ENCODE measurements at places on chromosomes 2 and 18. TPM values are rescaled to one million over a fixed set of nuclear protein-coding genes. Genes with fewer than 3 reads are reported as not detected.

Gene CIDEA
- total RNA-seq: 7.1 TPM

Gene INSIG2
- total RNA-seq: 17.1 TPM

Gene CD207
- total RNA-seq: not detected

DNA sequence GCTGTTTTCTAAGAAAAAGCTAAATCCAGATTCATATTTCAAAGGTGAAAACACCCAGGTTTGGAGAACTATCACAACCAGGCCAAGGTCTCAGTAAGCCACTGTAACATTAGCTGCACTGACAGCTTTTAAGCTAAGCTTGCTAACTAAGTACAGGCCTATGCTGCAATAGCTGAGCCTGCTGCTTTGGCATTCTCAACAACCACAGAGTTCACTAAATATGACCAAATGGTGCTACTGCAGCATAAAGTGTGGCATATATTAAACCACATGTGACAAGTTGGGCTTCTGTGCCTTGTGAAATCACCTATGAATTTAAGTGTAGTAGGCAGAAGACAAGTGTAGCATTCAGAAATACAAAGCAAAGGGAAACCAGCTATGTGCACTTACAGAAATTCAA, 206.7 kb downstream of the TCF4 start:
- no peak for DNase-seq

GRCh38 chr2:73984922-73985307, 205 bp downstream of the TET3 start:
- no peak for DNase-seq

DNA sequence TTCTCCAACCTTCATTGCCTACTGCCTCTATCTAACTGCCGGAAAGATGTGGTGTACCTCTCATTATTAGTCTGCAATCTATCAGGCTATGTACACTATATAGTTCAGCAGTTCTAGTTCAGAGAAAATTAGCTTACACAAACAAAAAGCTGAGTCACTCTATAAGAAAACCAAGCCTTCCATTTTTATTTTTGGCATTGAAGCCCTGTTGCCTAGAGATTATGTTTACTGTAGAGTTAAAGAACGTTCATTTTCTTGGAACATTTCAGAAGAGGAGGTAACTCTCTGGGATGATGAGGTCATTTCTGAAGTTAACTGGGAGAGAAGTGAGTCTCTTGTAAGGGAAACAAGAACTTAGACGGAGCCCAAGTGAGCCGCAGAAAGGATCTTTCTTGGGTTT, 133.5 kb downstream of the FAM124B start:
- peak; percentile 41 for DNase-seq

GRCh38 chr2:63029058-63029457, 21.6 kb upstream of the OTX1 start:
- DNase-seq: no peak

DNA sequence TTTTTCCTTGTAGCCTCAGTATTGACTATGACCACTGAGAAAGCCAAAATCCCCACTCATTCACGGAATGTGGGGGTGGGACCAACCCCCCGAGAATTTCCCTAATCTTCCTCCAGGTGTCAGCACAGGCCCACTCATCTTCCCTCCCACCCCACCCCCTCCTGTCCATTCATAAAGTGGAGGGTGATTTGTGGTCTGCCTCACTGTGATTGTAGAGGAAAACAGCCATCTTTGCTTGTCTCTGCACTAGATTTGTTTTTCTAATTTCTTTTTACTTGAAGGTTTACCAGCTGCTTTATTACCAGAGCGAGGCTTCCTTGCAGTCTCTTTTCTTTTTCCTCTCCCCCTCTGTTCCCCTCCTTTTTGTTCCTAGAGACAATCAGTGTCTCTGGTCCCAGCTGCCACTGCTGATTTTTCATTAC, 171.8 kb downstream of the ICOS start:
- no peak for DNase-seq

GRCh38 chr2:170189757-170190156, 11.8 kb downstream of the MYO3B start:
- DNase-seq: no peak

DNA sequence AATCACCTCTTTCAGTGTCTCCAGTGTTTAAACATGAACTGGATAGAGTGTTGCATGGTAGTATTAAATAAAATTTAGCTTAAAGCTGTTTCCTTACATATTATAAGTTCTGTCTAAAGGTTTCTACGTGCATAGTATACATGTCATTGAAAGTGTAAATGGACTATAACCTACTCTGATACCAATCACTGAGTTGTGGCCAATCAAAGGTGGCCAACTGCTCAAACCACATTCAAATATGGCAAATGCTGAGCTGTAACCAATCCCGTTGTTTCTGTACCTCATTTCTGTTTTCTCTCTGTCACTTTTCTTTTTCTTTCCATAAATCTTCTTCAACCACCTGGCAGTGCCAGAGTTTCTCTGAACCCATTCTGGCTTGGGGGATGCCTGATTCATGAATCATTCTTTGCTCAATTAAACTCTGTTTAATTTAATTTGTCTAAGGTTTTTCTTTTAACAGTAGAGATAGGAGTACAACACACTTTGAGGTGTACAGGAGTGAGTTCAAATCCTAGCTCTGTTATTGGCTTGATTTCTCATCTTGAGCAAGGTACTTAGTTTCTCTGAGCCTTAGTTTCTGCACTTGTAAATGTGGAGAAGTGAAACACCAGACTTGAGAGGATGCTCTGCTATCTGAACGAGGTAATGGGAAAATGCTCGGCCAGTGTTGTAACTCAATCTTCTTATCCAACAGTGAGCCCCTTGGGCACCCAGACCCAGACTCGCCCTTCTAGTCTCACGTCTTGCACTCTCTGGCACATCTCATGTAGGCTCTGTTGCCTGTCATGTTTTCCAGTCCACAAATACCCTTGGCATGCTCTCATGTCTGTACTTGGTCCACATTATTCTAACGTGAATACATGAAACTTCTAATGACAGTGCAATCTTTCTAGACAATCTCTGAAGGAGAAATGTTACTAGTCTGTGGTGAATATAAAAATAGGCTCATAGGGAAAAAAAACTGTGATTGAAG, 228.0 kb downstream of the PIK3C3 start:
- no peak for DNase-seq

GRCh38 chr2:172885996-172886395, 150.4 kb downstream of the RAPGEF4 start:
- no peak for DNase-seq

- no peak for DNase-seq
Observed at GRCh38 chr2:98698896-98699295, 32.0 kb downstream of the MGAT4A start.

DNA sequence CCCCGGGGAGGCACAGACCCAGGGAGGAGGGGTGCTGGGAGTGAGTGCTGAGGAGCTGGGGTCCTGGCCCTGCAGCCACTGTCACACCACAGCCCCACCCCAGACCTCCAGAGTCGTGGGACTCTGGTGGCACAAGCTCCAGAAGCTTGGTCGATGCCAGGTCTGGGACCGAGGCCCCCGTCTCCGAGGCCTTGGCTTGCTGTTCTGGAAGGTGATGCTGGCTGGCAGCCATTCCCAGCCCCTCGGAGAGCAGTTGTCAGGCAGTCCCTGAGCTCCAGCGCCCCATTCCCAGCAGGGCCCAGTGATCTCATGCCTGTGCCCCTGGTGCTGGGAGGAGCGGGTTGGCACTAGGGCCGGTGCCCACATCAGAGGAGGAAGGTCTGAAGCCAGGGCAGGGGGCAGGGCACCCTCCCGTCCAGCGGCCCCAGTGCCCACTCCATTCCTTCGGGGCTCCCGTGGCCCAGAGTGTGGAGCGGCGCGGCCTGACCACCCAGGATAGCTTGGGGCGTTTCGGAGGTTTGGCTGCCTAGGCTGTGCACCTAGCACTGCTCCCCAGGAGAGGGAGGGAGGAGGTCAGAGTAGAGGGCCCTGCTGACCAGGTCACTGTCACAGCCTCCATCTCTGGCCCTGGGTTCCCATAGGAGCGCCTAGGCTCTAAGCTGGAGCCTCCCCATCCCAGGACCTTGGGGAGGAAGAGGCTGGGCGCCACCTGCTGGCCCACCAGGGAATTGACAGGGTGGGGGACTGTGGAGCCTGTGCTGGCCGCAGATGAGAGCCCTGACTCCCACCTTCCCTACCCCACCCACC, 16.8 kb upstream of the ALPI start:
- no peak for DNase-seq

DNA sequence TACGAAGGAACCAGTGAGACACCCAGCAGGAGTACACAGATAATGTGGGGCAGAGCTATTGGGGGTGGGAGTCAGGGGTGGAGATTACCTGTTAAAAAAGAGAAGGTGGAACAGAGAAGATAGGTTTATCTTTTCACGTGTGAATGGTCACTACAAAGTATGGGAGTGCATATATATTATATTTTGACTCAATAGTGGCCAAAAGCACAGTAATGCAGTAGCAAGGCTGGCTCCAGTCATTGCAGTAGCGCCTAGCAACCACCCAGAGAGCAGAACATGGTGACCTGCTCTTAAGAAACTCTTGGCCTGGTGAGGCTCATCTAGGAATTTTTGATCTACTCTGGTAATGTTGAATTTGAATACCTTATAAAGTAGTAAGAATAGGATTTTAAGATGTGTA, 1.0 kb downstream of the IMPACT start:
- no peak for DNase-seq

GRCh38 chr2:222637067-222637466, 18.8 kb downstream of the FARSB start:
- DNase-seq: no peak

Data from kidney epithelial cell (primary cell).